ENCODE measurements at places on chromosomes 7 and 10.

DNA sequence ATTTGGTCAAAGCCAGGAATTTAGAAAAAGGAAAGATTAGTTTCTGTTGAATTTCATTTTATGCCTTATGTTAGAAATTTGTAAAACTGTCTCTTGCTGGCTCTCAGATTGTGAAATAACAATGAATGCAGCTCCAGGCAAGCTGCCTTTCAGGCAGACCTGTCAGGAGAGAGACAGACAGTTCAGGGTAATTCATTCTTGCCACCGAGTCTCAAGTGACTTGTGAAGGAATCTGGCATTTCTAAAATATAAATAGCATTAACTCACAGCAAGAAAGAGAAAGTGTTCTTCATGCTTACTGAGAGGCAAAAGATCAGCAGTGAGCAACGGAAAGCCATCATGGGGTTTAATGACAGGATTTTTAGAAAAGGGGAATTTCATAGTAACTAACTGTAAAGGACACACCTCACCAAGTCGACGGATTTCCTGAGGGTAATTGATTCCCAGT is 442.3 kb upstream of the AKR1E2 start:
- DNase-seq: no peak

DNA sequence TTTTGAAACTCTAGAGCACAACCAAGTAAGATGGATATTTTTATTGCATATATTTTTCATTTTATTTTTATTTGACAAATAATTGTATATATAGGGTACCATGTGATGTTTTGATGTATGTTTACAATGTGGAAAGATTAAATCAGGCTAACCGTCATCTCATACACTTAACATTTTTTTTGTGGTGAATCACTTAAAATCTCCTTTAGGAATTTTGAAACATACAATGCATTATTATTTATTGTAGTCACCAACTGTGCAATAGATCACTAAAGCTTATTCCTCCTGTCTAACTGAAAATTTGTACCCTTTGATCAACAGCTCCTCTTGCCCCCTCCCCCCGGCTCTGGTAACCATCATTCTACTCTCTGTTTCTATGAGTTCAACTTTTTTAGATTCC is 77.2 kb downstream of the DNAH11 start:
- DNase-seq: no peak

- no peak for DNase-seq
Observed at GRCh38 chr10:129222436-129222835, 244.6 kb upstream of the MGMT start.

GRCh38 chr10:108388706-108389105 is 1224.2 kb upstream of the SORCS1 start:
- DNase-seq: no peak

GRCh38 chr10:122363311-122363710 is 11.2 kb upstream of the PLEKHA1 start:
- no peak for DNase-seq

DNA sequence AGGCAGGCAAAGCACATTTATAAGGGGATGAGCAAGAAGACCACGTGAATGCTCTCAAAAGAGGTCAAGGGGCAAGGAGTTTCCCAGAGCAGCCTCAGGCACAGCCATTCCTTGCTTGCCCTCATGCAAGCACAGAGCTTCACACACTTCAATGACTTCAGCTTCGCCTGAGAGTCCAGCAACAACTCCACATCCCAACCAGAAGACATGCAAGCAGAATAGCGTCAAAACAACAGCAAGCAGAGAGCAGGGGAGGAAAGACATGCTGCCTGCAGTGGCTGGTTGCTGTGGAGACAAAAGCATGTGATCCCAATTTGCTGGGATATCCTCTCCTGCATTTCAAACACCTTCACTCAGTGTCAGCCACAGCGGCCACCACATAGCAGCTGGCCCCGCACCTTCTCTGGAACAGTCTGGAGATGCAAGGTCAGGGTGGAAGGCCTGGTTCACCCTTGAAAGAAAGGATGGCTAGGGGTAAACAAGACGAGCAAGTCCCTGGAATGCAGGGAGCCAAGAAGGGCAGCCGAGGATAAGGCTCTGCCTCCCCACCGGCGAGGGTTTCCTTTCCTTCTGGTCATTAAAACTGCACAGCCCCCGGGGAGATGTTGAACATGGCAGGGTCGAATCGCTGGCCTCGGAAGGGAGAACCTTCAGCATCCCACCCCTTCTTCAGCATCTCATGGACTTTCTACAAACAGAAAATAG is 60.2 kb upstream of the CAMK2B start:
- no peak for DNase-seq

DNA sequence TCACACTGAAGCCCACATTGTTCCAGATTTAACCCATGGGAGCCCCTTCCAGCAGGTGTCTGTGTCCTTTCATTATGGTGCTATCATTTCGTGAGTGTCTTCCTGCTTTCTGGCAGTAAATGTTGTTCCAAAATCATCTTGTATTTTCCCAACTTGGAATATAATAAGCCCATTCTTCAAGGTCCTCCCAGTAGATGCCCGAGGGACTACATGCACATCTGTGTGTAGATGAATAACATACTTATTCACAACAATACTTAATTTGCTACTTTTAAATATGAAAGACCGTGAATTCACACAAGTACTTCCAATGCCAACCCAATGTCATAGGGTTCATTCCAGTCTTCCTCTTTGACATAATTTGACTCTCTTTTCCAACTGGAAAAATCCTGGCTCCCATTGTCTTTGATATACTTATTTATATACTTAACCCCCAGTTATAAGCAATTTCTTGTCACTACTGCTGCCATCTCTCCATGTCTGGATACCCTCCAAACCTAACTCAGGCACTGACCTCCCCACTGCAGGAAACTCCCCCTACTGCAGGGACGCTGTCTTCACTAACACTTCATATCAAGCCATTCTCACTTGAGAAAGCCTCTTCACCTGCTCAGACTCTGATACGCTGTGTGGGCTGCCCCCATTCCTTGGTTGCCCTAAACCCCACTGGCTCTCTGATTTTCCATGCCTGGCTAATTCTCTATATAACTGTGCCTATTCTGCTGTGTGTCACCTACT is 1119.2 kb downstream of the CNTNAP2 start:
- DNase-seq: no peak

DNA sequence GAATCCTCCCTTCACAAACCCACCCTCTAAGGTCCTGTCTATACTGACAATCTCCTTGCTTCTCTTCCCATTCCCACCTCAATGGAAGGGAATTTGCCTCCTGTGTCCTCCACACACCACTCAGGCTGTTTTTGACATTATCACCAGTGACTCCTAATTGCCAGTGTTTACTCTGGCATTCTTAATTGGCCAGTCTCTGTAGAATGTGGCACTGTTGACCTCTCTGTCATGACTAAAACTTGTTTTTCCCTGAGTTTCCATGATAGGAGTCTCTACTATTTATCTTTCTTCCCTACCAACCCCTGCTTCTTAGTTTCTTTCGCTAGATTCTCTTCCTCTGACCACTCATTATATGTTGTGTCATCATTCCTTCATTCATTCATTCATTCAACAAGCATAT is 12.1 kb downstream of the SLC16A12 start:
- no peak for DNase-seq

- DNase-seq: no peak
Observed at GRCh38 chr10:61223576-61223975, 229.6 kb downstream of the TMEM26 start.

- no peak for DNase-seq
Observed at GRCh38 chr7:88217675-88218428, 2.0 kb downstream of the SRI start.

GRCh38 chr7:21805791-21806190 is 139.9 kb downstream of the CDCA7L start:
- no peak for DNase-seq

DNA sequence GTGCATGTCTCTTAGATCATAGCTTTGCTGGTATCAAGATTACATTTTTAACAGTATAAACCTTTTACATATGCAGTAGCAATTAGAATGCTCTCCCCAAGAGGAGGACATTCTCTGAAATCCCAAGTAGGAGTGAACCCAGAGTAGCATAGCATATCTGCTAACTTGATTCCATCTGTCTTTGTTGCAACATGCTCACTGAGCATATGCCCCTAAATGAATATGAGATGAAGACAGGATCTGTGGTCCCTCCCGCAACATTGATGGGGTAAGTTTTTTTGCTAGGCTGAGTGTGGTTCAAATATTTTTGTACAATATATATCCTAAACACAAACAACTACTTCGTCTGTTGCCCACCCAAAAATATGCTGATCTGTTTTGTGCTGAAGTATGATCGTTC is 534.2 kb upstream of the C7orf33 start:
- DNase-seq: no peak

DNA sequence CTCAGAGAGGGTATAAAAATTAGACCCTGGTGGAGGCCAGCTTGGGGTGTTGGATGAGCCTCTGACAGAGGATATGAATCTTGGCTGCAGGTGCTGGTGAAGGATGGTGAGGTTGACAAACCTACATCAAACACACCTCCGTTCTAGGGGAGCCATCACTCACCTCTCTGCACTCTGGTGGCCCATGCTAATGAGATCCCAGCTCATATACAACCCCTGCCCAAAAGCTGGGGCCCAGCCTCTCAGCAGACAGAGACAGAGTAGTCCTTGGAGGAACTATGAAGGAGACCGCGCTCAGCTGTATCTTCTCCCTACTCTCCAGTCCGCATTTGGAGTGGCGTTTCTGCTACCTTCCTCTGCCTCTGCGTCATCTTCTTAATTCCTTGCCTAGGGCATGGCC is 83.1 kb upstream of the SORCS3 start:
- no peak for DNase-seq

DNA sequence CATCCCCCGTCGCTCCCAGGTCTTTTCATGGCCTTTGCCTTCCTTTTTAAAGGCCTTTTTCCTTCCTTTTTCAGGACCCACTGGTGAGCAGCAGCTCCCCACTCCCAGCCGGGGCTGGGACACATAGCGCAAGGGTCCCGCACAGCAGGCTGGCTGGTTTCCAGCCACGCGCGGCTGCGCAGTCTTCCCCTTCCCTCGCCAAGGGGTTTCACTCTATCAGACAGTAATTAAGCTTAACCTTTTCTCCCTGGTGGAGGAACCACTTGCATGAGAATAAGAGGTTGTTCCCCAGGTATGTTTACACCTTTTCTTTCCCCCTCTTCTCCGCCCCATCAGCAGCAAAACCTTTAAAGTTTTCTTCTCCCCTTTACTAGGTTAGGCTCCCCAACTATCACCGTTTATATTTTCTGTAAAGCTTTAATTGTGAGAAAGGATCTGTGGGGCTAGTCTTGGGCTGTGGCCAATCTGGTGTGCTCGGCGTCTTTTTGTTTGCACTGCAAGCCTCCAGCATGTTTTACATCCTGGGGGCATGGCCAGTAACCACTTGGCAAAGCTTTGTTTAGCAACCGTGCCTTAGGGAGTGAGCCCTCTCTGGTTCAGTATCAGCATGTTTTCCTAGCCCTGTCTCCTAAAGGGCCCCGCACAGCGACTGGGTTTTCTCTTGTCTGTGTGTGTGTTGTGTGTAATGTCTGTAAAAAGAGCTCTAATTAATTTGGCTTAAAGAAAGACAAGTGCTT is 219.6 kb downstream of the PHF14 start:
- DNase-seq: no peak

All from activated T-helper 9 cell treated with anti-CD3 and anti-CD28 coated beads, Interleukin-2, amount 50 U/mL, for 16 hours (primary cell).